ENCODE measurements at places on chromosomes 16 and 17. TPM values are rescaled to one million over a fixed set of nuclear protein-coding genes. Genes with fewer than 3 reads are reported as not detected.

- no peak for DNase-seq
Measured at GRCh38 chr16:54351171-54351570, 64.6 kb upstream of the IRX3 start.

DNA sequence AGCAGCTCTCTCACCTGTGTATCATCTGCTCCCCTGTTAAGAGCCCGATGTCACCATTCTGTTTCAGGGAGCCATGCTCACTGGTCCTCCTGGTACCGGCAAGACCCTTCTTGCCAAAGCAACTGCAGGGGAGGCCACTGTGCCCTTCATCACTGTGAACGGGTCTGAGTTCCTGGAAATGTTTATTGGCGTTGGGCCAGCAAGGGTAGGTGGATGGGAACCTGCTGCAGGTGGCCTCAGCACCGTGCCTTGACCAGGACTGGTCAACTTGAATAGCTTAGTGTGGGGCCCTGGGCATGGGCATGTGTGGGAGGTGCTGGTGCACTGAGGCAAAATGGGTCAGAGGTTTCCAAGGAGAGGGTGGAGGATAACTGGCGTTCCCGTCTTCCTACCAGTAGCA, 28.5 kb downstream of the DBNDD1 start:
- no peak for DNase-seq

- no peak for DNase-seq
Measured at GRCh38 chr16:80947708-80948625, 58.7 kb downstream of the CMC2 start.

GRCh38 chr16:74901606-74902005, 83.3 kb downstream of the WDR59 start:
- DNase-seq = no peak

DNA sequence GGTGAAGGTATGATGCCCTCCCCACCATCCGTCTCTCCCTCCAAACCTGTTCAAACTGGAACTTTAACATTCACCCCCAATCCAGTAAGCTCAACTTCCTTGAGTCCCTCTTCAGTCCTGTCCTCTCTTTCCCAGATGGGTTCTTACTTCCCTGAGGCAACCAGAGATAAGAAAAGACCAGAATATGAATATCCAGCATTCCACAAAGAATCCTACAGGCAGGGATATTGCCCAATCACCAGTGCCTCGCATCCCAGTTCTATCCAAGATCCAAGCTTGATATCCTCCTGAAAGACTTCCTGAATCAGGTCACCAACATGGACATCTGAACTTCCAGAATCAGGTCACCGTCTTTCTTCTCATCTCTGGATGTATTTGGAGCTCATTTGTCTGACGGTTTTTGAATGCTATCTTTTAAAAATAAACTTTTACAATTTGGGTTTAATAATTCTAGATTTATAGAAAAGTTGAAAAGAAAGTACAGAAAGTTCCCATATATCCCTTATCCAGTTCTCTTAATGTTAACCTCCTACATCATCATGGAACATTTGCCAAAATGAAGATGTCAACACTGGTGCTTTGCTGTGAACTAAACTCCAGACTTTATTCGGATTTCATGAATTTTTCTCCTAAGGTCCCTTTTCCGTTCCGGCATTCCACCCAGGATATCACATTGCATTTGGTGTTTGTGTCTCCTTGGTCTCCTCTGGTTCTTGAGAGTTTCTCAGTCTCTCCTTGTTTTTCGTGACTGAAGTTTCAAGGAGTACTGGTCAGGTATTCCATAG, 13.7 kb upstream of the COL1A1 start:
- no peak for DNase-seq

GRCh38 chr16:19854543-19854876, 30.1 kb downstream of the GPRC5B start:
- DNase-seq = no peak

GRCh38 chr16:67104845-67105244, 4.9 kb upstream of the PHAF1 start:
- peak; percentile 42 for DNase-seq

- DNase-seq = no peak
Measured at GRCh38 chr17:50345432-50346312, at the start of gene XYLT2. Gene XYLT2, plus strand, starts transcription at chr17:50346126. Its CDS starts 15 bp downstream, at chr17:50346141.

DNA sequence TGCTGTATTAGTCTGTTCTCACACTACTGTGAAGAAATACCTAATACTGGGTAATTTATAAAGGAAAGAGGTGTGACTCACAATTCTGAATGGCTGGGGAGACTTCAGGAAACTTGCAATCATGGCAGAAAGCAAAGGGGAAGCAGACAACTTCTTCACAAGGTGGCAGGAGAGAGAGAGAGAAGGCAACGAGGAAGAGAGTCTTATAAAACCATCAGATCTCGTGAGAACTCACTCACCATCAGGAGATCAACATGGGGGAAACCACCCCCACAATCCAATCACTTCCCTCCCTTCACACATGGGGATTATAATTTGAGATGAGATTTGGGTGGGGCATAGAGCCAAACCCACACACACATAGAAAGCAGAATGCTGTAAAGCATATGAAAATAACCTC, 896.2 kb downstream of the CDH11 start:
- DNase-seq = no peak

GRCh38 chr17:83127431-83128160, 48.2 kb downstream of the METRNL start:
- DNase-seq = no peak

GRCh38 chr17:45131616-45132319, 547 bp downstream of the PLCD3 start:
- no peak for DNase-seq

DNA sequence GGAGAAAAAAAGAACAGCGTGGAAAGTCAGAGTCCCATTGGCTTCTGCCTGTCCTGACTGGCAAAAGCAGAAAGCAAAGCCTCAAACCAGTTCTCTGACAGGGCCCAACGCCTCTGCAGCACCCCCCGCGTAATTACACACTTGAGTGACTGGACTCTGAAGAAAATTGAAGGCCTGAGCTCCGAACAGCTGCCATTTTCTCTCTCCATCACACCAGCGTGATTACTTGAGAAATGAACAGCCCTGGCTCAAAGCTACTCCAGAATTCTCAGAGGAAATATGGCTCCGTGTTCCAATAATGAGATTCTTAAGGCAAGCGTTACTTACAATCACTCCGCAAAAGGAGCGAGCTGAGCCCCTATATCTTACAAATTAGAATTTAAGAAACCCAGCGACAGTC, 142.7 kb upstream of the C17orf78 start:
- no peak for DNase-seq

- DNase-seq = no peak
Measured at GRCh38 chr17:44221862-44222111, 2.3 kb upstream of the UBTF start.

GRCh38 chr17:69188796-69189195, 39.8 kb downstream of the ABCA10 start:
- no peak for DNase-seq

DNA sequence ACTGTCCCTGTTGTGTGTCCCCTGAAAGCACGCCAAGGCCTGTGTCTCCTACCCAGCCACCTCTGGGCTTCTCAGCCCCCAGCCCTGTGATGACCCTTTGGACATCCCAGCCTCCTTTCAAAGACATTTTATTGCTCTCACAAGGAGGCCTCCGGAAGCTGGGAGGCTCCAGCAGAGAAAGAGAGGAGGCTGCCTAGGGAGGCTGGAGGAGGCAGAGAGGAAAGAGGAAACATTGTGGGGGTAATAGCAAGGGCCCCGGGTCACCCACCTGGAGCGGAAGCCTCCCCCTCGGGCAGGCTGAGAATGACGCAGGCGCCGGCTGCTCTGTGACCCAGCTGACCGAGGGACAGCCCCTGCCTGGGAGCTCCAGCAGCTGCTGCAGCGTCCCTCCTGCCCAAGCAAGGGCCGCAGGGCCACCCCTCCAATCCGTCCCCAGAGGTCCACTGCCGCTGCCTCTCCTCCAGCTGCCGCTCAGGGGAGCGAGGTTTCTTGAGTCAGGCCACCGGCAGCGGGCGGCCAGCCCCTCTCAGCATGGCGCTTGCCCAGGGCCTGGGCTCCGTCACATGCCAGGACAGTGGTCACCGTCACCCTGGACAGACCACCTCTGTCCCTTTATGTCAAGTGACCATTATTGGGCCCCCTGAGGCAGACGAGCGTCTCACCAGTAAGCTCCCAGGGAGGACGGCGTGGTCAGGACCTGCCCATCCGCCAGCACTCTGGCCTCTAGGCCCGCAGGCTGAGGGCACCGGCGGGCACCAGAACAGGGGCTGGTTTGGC, 29.3 kb downstream of the ACTG1 start:
- no peak for DNase-seq

GRCh38 chr17:14919094-14919493, 346.0 kb downstream of the PMP22 start:
- DNase-seq = no peak

DNA sequence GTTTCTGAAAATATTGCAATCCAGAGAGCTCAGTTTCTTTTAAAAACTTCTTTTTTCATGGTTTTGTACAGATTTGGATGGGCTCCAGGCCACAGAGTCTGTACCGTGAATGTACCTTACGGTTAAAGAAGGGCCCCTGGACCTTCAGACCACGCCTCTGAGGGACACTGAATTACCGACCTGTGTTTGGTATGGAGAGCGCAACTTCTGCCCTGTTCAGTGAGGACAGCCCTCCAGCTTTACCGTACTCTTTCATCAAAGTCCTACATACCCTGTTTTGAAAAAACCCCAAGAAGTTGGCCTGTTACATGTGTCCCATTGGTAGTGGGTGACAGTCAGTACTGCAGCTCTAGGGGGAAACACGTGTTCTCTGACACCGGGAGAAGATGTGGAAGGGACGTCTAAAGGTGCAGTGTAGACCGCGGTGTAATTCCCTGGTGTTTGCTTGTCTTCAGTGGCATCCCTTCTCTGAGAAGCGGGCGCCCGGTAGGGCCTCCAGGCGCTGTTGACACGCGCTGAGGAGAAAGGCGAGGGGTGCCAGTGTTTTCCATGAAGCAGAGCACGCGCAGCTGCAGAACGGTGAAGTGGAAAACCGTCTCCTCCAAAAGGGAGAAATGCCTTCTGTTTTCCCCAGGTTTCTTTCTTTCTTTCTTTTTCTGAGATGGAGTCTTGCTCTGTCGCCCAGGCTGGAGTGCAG, 6.2 kb downstream of the PGS1 start:
- DNase-seq = no peak

DNA sequence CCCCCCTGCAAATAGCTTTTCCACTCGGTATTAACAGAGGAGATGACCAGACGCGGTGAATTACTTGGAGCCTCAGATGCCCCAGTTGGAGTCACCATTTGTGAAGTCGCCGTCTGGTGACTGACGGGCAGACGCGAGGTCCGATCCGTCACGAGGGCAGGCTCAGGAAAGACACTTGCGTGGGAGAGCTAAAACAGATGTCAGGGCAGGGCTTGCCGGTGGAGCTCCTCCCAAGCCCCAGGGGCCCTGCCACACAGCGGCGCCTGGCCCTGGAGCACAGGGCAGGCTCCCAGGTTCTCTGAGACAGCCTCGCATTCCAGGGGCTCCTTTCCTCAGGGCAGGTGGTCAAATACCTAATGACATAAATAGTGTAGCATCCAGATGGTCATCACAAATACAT, 348.3 kb downstream of the C16orf95 start:
- DNase-seq = no peak

- DNase-seq = no peak
Measured at GRCh38 chr17:40075201-40075941, 12.6 kb downstream of the THRA start.

DNA sequence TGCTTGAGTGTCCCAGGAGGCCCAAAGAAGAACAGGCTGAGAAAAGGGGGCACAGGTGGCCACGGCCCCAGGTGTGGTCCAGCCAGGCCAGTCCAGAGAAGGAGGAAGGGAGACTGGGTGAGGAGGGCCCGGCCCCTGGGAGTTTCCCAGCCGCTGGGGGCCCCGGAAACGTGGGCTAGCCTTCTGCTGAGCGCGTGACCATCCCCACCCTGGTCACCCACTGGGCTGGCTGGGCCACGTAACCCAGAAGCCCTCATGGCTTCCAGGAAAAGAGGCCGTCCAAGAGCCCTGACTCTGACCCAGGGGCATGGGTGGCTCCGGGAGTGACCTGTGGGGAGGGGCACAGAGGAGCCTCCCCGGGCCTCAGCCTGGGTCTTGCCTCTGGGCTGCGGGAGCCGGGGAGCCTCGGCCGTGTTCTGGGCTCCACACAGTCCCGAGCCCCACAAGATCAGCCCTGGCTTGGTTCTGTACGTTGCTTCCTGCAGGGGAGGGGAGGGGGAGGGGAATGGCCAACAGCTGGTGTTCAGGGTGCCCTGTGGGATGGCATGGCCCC, 29.8 kb upstream of the ACSF3 start:
- DNase-seq = no peak

- DNase-seq = no peak
Measured at GRCh38 chr17:37388266-37388665, 12.5 kb downstream of the C17orf78 start.

- DNase-seq = no peak
Measured at GRCh38 chr16:24776501-24777220, 47.2 kb downstream of the TNRC6A start.

DNA sequence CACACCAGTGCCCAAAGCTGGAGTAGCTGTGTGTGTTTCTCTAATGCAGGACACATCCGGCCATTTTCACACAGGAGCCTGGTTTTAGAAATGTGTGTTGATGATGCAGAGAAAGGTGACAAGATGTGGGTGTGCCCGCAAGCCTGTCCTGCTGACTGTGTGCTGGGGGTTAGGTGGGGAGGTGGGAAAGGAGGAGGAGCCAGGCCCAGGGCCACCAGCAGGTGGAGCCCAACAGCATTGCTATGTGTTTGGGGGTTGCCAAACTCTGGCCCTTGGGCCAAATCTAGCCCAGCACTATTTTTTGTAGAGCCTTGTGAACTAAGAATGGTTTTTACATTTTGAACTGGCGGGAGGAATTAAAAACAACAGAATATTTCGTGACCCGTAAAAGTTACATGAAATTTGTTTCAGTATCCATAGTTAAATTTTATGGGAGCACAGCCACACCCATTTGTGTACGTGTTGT, 61.7 kb upstream of the LGALS9 start:
- no peak for DNase-seq

GRCh38 chr17:48016112-48016511, 21.5 kb downstream of the COPZ2 start:
- no peak for DNase-seq

The AANAT gene
- not detected for total RNA-seq

The TBC1D3I gene
- 1.7 TPM for total RNA-seq

The OR3A3 gene
- not detected for total RNA-seq

The KRT36 gene
- total RNA-seq = not detected

The GCGR gene
- not detected for total RNA-seq

The BCL6B gene
- total RNA-seq = 10.1 TPM

The TMC5 gene
- not detected for total RNA-seq

The CLEC18B gene
- 6.4 TPM for total RNA-seq

The PARD6A gene
- total RNA-seq = 1.2 TPM

The PLXDC1 gene
- 6.6 TPM for total RNA-seq

The TAOK1 gene
- total RNA-seq = 42.2 TPM

The CTRL gene
- 3.2 TPM for total RNA-seq

The MYCBPAP gene
- not detected for total RNA-seq

The REXO5 gene
- 3.7 TPM for total RNA-seq

The CD79B gene
- total RNA-seq = 3.9 TPM

The CDC6 gene
- total RNA-seq = 3.7 TPM

The TVP23A gene
- 0.98 TPM for total RNA-seq

The KRT31 gene
- not detected for total RNA-seq

The ABCA8 gene
- 75.9 TPM for total RNA-seq
